ENCODE measurements at places on chromosomes 5 and 9.

- DNase-seq = no peak
These were observed 102.5 kb upstream of the TNC start for GRCh38 chr9:115220319-115221005.

DNA sequence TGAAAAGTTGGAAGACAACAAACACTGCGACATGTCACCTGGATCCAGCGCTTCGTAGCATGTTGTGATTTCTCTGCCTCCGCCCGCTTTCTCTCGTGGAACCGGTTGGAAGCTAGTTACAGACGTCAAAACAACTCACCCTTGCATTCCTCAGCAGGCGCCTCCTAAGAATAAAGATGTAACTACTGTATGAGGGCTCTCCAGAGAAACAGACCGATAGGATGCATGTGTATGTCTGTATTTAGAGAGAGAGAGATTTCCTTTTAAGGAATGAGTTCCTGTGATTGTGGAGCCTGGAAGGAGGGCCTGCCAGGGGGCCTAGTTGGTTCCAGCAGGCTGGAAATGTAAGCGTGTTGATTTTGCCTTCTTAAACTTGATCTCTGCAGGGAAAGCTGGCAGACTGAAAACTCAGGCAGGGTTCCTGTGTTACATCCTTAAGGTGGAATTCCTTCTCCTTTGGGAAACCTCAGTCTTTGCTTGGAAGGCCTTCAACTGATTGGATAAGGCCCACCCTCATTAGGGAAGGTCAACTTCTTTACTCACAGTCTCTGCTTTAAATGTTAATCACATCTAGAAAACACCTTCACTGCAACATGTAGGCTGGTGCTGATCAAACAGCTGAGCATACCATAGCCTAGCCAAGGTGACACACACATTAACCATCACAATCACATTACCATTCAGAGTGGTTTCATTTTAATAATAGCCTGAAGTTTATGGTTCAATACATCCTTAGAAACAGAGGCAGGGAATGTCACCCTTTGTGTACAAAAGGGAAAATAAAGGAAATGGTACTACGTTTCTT is 163.8 kb downstream of the SYK start:
- no peak for DNase-seq

DNA sequence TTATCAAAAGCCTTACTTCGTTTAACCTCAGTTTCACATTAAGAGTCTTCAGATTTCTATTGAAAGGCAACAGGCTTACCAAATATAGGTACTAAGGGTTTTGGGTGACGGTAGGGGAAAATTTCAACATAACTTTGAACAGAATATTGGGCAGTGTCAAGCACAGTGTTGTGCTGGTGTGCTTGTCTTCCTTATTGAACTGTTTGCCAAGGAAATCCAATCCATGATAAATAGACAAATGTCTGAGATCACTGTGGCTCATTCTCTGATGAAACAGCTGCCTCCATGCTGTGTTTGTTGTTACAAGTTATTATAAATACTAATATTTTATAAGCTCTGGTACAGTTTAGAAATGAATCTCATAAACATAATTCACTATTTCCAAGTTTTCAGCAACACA is 730.1 kb downstream of the NR2F1-AS1 start:
- DNase-seq = no peak

GRCh38 chr5:154342211-154342610 is 103.6 kb upstream of the SAP30L start:
- DNase-seq = no peak

DNA sequence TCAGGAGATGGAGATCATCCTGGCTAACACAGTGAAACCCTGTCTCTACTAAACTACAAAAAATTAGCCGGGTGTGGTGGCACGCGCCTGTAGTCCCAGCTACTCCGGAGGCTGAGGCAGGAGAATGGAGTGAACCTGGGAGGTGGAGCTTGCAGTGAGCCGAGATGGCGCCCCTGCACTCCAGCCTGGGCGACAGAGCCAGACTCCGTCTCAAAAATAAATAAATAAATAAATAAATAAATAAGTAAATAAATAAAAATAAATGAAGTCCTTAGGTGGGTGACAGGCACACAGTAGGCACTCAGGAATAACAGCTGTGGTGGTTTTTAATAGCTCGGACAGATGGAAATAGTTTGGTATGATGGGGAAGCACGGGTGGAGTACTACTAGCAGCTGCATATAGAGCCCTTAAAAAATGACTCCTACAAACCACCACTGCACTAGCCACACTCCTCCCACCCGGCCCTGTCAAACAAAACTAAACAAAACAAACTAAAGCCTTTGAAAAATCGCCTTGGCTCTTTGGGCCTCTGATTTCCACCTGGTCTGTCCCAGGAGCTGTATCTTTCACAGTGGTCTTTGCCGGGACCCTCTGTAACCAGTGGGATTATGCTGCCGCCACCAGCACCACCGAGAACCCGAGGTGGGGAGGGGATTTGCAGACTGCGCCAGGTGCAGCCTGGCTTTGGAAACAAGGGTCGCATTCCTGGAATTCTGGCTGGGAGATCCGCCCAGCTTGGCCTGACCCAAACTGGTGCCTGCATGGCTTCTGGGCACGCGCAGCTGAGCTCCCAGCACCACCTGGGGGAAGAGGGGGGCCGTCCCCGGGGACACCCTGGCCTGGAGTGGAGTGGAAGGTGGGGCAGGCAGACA is 5.1 kb upstream of the WDR5 start:
- DNase-seq = no peak

- DNase-seq = no peak
These were observed 4.5 kb downstream of the PRELID2 start for GRCh38 chr5:145830594-145830993.

- DNase-seq = no peak
These were observed 44.1 kb upstream of the FSD1L start for GRCh38 chr9:105403552-105404248.
